Karpas-422 (cell line): ENCODE measurements at places on chromosomes 6 and 20. TPM values are rescaled to one million over a fixed set of nuclear protein-coding genes. Genes with fewer than 3 reads are reported as not detected.

The C6orf52 gene
- not detected in 2 replicates for total RNA-seq

The DYNLT1 gene
- 13.4 and 19.9 TPM in 2 replicates for total RNA-seq

The APOBEC2 gene
- total RNA-seq: not detected in 2 replicates

The RBM24 gene
- not detected in 2 replicates for total RNA-seq

The WFDC9 gene
- not detected in 2 replicates for total RNA-seq

The LIN28B gene
- total RNA-seq: 9.5 and 21.4 TPM in 2 replicates

The SYCP2L gene
- 0.11 TPM in 1 of 2 replicates, not detected in the other for total RNA-seq

The ZHX3 gene
- total RNA-seq: 4.9 and 5.9 TPM in 2 replicates

The GJA10 gene
- 1.3 and 2.3 TPM in 2 replicates for total RNA-seq

The GRIK2 gene
- 0.07 TPM in 2 replicates for total RNA-seq

The TBXT gene
- total RNA-seq: 11.3 and 12.2 TPM in 2 replicates

The USP49 gene
- total RNA-seq: 6.5 and 10.7 TPM in 2 replicates

- DNase-seq: peak; percentile 71
These were observed 53.0 kb downstream of the DEK start for GRCh38 chr6:18211338-18211737.

- no peak for DNase-seq
These were observed 143.9 kb upstream of the RALGAPA2 start for GRCh38 chr20:20856306-20856705.

GRCh38 chr20:46787991-46788762, 78.7 kb downstream of the SLC2A10 start:
- DNase-seq: no peak

- DNase-seq: no peak
These were observed 87.3 kb downstream of the DTNBP1 start for GRCh38 chr6:15575357-15576033.

GRCh38 chr6:53746442-53747103, 48.2 kb upstream of the LRRC1 start:
- no peak for DNase-seq

GRCh38 chr20:42041000-42041565, 422.9 kb upstream of the CHD6 start:
- no peak for DNase-seq

DNA sequence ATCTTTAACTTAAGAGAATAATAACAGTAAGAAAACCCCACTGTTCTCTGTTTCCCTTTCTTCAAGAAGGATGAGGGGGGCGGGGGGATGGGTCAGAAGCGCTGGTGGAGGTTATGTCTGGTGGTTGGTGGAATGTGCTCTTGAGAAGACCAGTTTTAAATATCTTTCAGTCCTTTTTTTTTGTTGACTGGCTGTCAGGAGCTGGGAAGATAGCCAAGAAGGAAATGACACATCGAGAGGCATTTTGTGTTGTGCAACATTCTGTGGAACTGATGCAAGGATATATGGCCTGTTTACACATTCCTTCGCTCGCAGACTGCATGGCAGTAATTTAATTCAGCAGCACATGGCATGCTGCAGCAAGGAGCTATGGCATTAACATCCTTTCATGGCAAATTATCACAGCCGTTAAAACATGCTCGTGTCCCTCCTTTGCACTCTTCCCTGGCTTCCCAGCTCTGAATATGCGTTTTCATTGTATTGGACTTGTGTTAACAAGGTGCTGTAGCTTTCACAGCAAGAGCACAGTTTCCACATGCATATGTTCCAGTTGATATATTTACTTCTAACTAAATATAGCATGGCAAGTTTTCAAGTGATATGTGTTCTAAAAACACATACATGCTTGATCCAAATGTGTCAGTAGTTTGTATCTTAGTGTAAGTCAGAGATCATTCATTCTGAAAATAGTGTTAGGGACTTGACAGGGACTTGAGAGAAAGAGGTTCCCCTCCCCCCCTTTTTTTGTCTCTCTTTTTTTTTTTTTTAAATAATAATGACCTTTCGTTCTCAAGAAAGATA, 68.2 kb upstream of the SUPT3H start:
- DNase-seq: no peak

GRCh38 chr6:56399672-56400263, 152.4 kb upstream of the COL21A1 start:
- DNase-seq: no peak

- peak; percentile 87 for DNase-seq
These were observed 67.0 kb upstream of the TNFAIP3 start for GRCh38 chr6:137799950-137800568.

GRCh38 chr6:137102851-137103492, 58.2 kb upstream of the IL20RA start:
- peak; percentile 95 for DNase-seq

DNA sequence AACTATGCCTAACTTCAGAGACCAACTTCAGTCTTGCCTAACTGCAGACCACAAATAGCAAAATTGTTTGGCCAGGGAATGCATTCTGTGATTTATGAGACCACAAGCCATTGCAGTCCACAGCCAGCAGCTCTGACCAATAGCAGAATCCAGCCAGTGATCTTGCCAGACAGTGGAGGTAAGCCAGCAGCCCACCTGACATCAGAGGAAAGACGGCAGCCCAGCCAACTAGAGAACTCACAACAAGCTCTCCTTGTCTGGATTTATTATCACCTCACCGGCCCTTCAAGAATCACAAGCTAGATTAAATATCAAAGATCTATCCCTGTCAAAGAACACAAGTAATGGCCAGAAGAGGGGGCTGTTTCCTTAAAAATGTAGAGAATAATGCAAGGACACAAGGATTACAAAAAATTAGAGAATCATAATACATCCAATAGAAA, 66.5 kb upstream of the SLC35F1 start:
- peak; percentile 81 for DNase-seq

GRCh38 chr6:16405375-16405774, 167.0 kb downstream of the GMPR start:
- DNase-seq: no peak

DNA sequence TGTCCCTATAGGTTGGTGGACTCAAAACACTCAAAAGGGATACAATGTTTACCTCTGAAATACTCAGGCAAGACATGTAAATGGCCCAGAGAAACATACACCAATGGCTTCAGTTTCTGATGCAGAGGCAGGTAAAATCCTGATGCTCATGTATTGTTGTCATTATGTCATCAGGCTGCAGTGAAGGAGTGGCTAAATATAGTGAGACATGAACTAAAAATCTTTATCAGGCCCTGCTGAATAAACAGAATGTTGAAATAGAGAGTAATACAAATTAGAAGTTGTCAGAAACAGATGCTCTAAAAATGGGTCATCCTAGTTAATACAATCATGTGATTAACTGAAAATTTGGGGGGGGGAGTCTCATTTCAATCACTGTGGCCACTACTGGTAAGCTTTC, 20.4 kb downstream of the PTPRK start:
- no peak for DNase-seq

DNA sequence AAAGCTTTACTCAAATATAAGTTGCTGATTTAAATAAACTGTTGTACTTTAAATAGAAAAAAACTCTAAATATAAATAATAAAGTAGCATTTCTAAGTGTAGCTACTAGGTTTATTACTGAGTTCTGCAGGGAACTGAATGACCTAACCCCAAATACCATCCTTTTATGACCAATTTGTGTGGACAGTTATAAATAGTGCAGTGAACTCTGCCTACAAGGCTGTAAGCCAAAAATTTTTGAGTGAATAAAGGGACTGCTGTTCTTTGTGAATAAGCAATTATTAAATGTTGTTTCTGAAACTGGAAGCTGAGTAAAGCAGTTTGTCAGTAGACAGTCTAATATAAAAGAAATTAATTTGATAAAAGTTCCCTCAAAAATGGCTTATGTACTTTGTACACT, 90.8 kb upstream of the ELOVL5 start:
- no peak for DNase-seq

- no peak for DNase-seq
These were observed 60.1 kb downstream of the GFRA4 start for GRCh38 chr20:3603108-3603507.

GRCh38 chr6:165268987-165269386, 40.4 kb downstream of the C6orf118 start:
- DNase-seq: no peak

GRCh38 chr20:42098418-42098817, 480.2 kb upstream of the CHD6 start:
- no peak for DNase-seq

GRCh38 chr20:37233548-37234253, 27.9 kb downstream of the GHRH start:
- no peak for DNase-seq

DNA sequence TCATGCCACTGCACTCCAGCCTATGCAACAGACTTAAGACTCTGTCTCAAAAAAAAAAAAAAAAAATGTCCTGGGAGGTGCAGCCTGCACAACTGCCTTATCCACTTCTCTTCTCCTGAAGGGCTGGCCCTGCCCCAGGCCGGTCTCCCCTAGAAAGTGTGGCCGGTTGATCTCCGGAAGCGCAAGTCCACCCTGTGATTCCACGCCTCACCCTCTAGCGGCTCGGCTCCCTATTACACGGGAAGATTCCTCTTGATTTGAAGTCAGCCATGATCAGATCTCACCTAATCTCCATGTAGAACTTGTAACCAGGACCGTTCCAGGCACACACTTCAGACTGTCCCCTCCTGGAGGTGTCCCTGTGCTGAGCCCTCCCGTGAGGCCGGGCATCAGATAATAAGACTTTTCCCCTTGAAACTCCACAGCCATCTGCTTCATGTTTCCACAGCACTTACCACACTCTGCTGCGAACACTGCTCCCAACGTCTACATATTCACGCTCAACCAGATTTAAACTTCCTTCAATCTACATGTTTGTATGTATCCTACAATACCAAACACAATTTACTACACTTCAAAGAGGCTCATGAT, 49.3 kb upstream of the RPS6KA2 start:
- DNase-seq: no peak

DNA sequence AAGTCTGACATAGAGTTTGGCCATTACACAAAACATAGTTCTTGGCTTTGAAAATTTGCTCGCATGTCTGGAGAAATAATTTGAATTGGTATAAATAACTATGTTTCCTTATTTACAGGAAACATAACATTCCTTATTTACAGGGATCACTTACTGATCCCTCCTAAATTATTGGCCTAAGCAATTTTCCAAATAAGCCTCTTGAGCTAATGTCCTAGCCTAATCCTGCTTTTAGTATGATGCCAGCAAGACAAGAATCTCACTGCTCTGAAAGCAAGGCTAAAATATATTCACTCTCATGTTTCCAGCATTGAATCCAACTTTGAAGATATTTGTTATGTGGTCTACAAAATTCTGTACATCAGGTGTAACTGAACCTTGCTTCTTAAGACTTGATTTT, 4.1 kb upstream of the TBC1D32 start:
- no peak for DNase-seq
